ENCODE measurements at places on chromosomes 5 and 9.

GRCh38 chr5:126961702-126962101 is 68.7 kb downstream of the MARCHF3 start:
- DNase-seq = no peak

- DNase-seq = no peak
Observed at GRCh38 chr5:31531543-31531887, 378 bp downstream of the DROSHA start.

- no peak for DNase-seq
Observed at GRCh38 chr9:96621618-96622017, 2.0 kb upstream of the CDC14B start.

GRCh38 chr9:34520096-34520495 is 2.7 kb downstream of the ENHO start:
- no peak for DNase-seq

DNA sequence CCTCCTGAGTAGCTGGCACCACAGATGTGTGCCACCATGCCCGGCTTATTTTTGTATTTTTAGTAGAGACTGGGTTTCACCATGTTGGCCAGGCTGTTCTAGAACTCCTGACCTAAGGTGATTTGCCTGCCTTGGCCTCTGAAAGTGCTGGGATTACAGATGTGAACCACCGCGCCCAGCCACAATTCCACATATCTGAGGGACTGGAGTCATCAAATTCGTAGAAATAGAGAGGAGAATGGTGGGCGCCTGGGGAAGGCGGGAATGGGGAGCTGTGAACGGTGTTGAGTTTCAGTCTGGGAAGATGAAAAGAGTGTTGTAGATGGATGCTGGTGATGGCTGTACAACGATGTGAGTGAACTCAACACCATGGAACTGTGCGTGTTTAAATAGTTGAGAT is 1.9 kb upstream of the ABO start:
- no peak for DNase-seq

- DNase-seq = peak; percentile 26
Observed at GRCh38 chr9:36995927-36996705, 38.0 kb downstream of the PAX5 start.

GRCh38 chr5:127969651-127970050 is 113.9 kb upstream of the SLC12A2 start:
- no peak for DNase-seq

DNA sequence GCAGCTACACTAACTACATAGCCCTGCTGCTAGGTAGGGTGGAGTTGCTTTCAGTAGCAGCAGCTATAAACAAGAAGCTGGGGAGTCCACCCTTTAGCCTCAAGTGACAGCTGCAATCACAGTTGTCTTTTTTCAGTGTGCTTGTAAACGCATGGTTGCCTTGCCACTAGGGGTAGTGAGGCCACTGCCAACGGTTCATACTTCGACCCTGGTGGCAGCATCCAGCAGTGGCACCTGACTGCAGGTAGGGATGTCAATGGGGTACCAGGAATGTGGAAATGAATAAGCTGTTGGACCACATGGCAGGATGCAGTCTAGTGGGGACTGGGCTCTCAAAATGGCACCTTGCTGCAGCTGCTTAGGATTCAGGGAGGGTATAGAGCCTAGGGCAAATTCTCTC is 367.2 kb downstream of the RASEF start:
- DNase-seq = no peak

- DNase-seq = peak; percentile 14
Observed at GRCh38 chr9:20356403-20357036, 265.8 kb downstream of the MLLT3 start.

DNA sequence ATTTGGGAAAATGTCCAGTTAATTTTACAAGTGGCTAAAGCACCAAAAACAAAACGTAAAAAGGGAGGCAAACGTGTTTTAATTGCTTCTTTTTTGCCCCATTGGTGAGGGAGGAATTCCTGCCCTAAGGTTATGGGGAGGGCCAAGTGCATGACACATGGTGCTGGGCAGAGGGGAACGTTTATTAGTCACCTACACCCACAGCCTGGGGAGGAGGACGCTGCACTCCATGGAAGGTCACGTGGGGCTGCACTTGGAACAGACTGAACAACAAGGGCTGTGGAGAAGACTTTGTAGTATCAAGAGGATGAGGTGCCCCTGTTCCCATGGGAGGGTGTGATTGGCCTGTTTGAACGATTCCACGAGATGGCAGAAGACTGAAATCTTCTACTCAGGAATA is 13.7 kb upstream of the ADAMTS16 start:
- DNase-seq = no peak

- DNase-seq = no peak
Observed at GRCh38 chr9:126696401-126697145, 82.8 kb downstream of the LMX1B start.

DNA sequence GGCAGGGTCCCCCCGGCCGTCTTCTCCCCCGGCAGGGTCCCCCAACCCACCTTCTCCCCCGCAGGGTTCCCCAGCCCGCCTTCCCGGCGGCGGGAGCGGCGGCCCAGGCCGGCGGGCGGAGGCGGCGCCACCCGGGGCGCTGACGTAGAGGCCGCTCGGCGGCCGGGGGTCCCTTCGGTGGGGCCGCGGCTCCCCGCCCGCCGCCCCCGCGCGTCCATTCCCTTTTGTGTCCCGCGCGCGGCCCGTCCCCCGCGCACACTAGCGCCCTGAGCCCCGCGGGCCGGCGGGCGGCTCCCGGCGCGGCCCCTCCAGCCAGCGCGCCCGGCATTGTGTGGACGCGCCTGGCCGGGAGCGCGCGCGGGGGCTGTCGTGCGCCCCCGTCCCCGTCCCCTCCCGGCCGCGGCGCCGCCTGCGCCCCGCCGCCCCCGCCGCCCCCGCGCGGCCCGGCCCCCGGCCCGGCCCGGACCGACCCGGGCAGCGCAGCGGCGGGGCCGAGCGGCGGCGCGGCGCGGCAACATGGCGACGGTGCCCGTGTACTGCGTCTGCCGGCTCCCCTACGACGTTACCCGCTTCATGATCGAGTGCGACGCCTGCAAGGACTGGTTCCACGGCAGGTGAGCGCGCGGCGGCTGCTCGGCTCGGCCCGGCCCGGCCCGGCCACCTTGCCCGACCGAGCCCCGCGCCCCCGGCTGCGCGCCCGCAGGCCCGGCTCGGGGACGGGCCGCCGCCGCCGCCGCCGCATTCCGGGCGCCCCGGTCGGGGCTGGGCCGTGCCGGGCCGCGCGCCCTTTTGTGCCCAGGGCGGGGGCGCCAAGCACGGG is at the start of gene PHF2:
Gene PHF2, plus strand, starts transcription at position 327 of the 820 bp plus-strand sequence. Its CDS starts 190 bp downstream, at position 517.
- DNase-seq = no peak

GRCh38 chr5:172635038-172635437 is 6.0 kb upstream of the NEURL1B start:
- DNase-seq = no peak

DNA sequence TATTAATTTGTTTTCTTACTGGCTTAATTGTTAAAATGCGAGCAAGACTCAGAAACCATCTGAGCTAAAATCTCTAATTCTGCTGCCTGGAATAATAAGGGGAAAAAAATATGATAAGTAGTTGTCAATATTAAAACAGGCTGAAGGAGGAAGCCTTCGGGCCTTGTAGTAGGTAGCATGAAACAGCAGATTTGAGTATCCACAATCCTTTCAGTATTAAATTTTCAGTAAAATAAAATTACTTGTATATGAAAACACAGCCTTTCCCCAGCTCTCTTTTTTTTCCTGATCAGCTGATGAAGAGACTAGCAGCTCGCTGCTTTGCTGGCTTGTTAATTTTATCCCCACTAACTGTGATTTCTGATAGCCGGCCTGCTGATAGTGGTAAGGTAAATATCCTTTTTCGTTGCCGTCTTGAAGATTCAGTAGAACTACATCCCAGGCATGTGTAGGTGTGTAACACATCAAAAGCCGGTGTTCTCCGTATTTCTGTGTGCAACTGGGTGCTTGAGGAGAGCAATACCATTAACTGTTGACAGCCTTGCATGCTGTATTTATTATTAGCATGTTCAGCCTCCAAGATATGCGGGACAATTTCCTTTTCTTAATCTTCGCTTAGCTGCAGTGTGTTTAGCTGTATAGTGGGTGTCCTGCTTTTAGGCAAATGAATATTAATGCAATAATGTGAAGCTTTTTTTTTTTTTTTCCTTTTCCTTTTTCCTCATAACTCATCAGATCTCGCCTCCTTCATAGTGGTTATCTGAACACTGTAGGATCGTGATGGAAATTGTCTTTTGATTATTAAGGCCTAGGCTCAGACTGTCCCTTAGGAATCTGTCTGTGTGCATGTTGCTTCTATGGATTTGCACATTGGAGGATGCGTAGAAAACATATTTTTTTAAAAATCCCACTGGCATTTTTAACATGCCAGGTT is 144.6 kb downstream of the SMARCA2 start:
- DNase-seq = no peak

DNA sequence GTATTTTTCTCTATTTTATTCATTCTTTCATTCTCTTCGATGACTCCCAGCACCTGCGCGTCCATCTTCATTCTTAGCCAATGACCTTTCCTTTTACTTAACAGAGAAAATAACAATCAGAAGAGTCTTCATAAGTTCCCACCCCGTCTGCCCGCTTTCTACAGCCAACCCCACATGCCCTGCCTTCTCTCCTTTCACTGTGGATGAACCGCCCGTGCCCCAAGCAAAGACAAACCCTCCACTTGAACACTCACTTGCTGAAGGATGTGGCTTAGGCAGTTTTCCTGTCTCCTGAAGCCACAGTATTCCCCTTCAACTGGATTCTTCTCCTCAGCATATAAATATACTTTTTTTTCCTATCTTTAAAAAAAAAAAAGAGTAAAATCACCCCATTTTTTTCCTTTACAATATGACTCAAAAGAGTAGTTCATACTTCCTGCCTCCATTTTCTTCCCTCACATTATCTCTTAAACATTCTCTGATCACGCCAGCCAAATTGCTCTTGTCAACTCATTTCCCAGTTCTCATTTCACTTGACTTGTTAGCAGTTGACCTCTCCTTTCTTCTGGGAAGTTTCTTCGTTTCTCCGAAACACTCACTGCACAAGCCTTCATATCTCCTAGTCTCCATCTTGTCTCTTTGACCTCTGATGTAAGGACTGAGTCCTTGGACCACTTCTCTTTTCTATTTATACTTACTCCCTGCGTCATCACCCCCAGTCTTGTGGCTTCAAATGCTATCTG is 11.1 kb downstream of the NIPSNAP3B start:
- no peak for DNase-seq

- no peak for DNase-seq
Observed at GRCh38 chr5:4114452-4114851, 518.8 kb downstream of the IRX1 start.

GRCh38 chr9:133080161-133080560 is 18.4 kb downstream of the CEL start:
- no peak for DNase-seq

GRCh38 chr9:20290257-20290656 is 332.0 kb downstream of the MLLT3 start:
- DNase-seq = no peak

- no peak for DNase-seq
Observed at GRCh38 chr5:174187481-174187880, 142.0 kb downstream of the NSG2 start.

DNA sequence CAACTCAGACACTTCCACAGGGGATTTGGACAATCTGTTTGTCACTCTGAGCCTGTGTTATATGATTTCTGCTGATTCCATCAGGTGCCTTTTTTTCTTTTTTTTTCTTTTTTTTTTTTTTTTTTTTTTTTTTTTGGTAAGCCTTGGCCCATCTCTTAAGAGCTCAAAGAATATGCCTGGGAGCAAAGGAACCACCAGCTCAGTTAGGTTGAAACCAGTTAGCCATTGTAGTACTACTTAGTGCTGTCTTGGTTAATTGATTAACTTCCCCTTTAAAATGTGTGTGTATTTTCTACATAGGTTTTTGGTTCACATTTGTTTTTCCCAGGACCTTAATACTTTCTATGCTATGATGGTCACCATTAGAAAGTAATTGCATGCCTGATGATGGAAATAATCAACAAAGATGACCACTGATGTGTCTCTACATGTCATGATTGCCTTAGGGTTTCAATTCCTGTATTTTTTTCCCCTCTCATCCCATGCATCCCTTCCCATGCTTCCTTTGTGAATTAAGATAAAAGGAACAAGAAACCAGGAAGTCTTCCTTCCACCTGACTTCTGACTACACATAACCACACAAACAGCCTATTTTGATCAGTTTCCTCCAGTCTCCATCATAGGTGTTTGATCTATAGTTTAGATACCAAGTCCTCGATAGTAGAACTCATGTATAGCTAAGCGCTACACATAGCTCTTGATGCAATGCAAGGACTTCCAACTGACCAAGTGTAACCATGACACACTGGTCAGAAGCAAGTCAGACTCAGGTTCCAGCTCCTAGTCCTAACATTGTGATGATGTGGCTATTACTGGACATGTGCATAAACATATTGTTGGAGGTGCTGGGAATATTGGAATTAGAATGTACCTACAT is 306.1 kb downstream of the EFNA5 start:
- DNase-seq = no peak

GRCh38 chr9:26888271-26888670 is 4.3 kb downstream of the CAAP1 start:
- no peak for DNase-seq

DNA sequence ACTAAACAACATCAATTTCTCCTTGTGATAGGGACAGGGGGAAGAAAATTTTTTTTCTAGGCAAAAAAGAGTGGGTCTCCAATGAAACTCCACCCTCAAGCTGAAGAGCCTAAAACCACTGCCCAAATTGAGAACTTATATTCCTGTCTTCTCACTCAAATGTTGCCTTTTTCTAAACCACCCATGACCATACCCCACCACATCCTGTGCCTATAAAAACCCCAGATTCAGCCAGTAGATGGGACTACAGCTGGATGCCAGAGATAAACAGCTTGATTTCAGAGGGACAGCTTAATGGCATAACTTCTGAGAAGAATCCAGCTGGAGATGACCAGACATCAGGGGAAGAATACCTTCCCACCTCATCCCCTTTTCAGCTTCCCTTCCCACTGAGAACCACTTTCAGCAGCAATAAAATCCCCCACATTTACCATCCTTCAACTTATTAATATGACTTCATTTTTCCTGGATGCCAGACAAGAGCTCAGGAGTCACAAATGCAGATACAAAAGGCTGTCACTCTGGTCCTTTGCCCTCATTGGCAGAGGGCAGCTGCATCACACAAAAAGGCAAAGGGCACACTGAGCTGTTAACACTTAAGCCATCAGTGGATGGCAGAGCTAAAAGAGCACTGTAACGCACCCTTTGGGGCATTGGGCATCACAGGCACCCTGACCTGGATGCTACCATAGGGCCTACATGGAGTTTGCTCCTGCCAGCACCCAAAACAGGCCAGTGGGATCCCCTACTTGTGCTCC is 972.5 kb upstream of the CTNND2 start:
- no peak for DNase-seq

DNA sequence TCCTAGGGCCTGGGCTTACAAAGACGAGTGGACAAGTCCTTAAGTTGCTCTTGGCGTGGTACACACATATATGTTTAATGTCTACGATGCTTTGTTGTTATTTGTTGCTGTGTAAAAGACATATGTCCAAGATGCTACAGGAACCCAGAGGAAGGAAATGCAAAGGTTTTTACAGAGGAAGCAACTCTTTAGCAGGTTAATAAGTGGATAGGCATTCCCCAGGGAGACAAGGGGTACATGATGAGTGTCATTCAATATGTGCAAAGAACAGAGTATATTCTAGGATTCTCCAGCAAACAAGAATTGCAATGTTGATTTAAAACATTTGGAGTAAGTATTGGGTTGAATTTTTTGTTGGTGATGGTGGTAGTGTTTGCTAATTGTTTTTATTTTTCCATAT is 92.1 kb downstream of the PIP5K1B start:
- no peak for DNase-seq

- DNase-seq = no peak
Observed at GRCh38 chr5:16750445-16750844, 133.6 kb upstream of the RETREG1 start.
